EH (cell line): ENCODE measurements at places on chromosomes 16 and 17.

DNA sequence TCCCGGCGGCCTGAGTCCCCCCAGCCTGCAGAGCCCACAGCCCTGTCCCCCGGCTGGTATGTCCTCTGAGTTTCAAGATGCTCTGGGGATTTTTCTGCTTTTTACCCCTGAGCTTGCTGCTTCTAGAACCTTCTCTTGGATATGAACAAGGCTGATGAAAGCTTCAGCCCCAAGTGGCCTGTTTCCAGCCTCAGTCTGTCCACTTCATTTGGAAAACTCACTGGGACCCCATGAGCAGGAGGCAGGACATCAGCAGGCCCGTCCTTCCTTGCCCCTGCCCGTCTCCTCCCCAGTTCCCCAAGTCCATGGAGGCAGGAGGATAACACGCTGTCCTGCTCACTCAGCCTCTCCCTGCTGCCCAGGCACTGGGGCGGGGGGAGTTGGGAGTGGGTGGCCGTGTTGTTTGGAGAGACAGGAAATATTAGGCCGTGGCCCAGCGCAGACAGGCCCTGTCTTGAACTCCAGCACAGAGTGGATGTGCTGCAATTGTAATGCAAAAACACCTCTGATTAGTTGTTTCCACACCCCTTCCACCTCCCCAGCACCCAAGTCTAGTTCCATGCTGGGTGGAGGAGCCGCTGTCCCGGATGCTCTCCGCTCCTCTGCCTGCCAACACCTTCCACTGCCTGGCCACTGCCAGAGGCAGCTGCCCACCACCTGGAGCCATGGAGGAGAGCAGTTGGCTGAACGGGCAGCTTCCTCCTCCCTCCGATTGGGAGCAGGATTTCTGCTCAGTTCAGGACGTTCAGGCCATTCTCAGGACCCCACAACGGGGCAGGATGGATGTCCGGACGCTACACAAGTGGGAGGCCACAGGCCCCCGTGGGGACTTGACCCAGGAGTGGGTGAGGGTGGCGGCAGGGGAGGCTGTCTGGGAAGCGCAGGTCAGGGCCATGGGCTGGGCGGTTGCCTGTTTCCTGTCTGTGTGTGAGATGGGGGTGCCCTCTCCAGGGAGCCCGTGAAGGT lies 216.9 kb upstream of the GSE1 start:
- peak; percentile 39 for DNase-seq

GRCh38 chr16:70777496-70777895 lies 23.5 kb downstream of the VAC14 start:
- DNase-seq = no peak

GRCh38 chr17:1967213-1967612 lies 57.9 kb downstream of the RTN4RL1 start:
- DNase-seq = no peak

GRCh38 chr17:76384987-76385891 lies 830 bp downstream of the SPHK1 start:
- DNase-seq = peak; percentile 81

GRCh38 chr16:72536723-72537435 lies 364.9 kb upstream of the PMFBP1 start:
- DNase-seq = peak; percentile 72

DNA sequence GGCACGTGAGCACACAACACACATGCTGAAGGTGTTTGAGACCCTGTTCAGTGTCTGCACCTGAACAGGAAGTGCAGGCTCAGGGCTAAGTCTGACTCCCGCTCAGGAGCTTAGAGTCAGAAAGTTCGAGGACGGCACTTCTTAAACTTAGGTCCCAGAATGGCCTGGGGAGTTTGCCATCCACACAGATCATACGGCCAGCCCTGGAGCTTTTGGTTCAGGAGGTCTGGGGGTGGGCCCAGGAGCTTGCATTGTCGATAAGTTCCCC lies 4.0 kb upstream of the CAMKK1 start:
- no peak for DNase-seq

DNA sequence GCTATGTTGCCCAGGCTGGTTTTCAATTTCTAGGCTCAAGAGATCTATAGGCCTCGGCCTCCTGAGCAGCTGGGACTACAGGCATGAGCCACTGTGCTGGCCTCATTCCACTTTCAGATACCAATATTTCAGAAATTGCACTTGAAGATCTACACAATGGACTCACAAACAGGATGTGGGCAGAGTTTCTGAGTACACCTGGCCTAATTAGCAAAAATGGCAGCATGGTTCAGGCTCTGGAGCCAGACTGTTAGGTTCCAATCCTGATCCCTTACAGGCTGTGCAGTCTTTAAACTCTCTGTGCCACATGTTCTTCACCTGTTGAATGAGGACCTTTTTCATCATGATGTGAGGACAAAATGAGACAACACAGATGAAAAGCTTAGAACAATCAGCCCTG lies 32.2 kb downstream of the RNF157 start:
- no peak for DNase-seq

DNA sequence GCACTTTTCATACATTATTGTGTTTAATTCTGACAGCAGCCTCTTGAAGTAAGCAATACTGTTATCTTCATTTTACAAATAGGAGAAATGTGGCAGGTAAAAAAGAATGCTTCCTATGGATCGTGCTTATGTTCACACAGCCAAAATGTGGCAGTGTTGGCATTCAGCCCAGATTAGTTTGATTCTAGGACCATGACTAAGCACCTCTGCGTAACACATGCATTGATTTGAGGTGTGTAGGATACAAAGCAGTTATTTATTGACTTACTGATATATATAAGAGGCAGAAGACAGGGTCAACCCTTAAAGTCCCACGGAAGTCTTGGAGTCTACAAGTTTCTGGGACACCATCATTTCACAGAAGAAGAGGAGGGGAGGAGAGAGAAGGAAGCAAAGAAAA lies 1144.4 kb upstream of the GOT2 start:
- peak; percentile 21 for DNase-seq

- DNase-seq = peak; percentile 61
Observed at GRCh38 chr16:80023865-80024264, 423.3 kb upstream of the MAF start.

- DNase-seq = no peak
Observed at GRCh38 chr17:11638700-11639265, 40.5 kb downstream of the DNAH9 start.

GRCh38 chr17:69962436-69962995 lies 112.5 kb upstream of the KCNJ16 start:
- DNase-seq = no peak

GRCh38 chr16:8600144-8600775 lies 9.9 kb upstream of the TMEM114 start:
- no peak for DNase-seq

GRCh38 chr16:67226295-67226803 lies 581 bp upstream of the TMEM208 start:
- DNase-seq = no peak

DNA sequence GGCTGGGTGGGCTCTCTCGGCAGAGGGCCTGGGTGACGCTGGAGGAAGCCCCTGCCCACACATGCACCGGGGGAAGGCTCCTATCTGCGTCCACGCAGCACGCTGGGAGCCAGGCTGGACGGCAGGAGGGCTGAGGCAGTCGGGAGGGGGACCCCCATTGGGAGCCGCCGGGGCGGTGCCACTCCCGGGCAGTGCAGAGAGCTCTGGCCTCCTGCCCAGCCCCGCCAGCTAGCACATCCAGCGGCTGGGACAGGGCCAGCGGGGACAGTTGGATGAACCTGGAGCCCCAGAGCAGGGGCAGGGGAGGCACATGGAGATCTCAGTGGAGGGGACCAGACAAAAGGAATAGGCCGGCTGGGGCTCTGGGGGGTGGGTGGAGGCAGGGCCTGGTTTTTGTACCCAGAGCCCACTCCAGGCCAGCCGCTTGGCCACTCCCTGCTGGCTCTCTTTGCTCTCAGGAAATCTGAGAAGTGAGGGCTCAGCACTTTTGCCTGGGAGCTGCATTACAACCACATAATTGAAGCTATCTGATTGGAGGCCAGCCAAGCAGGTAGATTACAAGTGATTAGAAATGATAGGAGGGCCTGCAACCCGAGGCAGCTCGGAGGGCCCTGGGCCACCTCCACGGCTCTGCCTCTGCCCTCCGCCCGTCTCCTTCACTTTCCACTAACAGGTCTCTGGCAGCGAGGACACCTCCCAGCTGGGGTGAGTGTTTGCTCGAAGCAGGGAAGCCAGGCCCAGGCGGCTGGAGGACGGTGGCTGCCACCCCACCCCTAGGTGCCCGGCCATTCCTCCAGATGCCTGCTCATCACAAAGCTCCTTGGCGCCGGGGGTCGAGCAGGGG lies 40.1 kb downstream of the ENGASE start:
- DNase-seq = peak; percentile 4

DNA sequence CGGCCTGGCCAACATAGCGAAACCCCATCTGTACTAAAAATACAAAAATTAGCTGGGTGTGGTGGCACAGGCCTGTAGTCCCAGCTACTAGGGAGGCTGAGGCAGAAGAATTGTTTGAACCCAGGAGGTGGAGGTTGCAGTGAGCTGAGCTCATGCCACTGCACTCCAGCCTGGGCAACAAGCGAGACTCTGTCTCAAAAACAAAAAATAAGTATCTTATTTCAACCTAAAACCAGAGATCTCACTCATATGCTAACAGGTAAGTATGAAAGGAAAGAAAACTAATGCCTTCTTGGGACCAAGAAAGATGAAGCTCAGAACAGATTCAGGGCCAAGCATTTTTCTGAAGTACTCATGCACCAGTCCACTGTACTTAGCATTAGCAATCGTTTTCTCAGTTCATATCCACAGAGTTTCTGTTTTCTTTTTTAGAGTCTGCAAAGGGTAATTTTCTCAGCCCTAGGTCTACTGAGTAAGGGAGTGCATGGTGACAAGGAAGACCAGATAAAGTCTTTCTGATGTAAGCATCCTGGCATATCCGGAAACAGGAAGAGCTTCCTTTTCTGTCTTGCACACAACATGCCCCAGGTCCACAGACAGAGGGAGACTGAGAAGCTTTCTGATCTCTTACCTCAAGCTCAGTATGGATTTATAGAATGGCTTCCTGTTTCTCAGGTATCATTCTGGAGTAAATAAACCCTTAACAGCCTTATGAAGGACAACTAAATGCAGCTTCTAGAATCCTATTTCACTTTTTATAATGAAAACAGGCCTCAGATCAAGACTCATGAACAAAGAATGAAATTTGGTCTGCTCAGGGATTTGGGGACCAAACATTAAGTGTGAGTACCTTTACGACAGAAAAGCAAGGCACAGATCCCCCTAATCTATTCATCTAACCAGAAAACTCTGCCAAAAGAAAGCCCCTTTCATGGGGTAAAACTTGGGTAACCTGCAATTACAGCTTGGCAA lies 38.7 kb upstream of the FOXJ1 start:
- peak; percentile 36 for DNase-seq

DNA sequence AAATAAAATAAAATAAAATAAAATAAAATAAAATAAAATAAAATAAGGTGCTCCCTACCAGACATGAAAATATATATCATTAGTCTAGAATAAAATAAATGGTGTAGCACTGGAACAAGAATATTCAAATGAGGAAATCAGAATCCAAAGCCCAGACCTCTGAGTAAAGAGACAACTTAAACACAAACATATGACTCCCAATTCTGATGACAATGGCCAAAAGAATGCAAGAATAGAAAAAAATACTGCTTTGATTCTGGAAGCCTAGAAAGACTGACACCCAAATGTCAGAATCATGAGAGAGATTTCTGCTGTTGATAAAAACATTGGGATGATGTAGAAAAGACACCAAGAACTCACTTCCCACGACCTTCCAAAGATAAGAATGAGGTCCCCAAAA lies 27.9 kb downstream of the MYOCD start:
- DNase-seq = peak; percentile 79

GRCh38 chr17:46868689-46869187 lies 17.4 kb downstream of the WNT9B start:
- DNase-seq = peak; percentile 18

GRCh38 chr16:80887062-80887461 lies 82.7 kb upstream of the CDYL2 start:
- DNase-seq = no peak

DNA sequence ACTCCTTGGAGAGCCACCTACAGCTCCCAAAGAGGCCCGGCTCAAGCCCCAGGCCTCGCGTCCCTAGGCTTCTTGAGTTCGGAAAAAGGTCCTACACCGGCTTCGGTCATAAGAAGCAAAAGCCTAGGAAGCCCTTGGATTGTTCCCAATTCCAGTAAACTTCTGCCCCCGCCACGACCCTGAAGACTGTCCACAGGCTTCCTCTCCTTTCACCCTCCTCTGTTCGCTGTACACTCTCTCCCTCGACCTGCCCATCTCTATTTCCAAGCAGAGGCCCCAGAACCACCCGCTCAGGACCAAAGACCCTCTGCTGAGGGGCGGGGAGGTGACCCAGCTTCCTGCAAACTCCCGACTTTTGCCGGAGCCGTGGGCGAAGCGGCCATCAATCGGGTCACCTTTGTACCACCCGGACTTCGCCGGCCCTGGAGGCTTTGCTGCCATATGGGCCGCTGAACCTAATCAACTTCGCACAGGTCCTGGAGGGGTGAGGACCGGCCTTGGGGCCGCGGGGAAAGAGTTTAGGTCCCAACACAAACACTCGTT lies 2.7 kb downstream of the HOXB2 start:
- DNase-seq = peak; percentile 50

DNA sequence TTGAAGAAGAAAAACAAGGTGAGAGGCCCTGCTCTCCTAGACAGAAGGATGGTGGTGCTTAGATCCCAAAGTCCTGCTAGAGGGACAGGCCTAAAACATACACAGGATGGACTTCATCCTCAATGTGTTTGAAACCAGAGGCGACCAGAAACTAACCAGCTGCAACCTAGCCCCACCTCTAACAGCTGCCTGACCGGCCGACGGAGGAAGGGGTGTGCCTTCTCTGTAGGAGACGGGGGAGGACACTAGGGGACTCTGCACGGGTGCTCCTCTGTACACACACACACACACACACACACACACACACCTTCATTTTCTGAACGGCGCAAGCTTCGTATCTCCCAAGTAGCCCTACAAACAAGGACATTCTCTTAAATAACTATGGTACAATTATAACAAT lies 24.3 kb upstream of the PITPNM3 start:
- DNase-seq = no peak

- DNase-seq = no peak
Observed at GRCh38 chr16:72240466-72240865, 68.5 kb upstream of the PMFBP1 start.

DNA sequence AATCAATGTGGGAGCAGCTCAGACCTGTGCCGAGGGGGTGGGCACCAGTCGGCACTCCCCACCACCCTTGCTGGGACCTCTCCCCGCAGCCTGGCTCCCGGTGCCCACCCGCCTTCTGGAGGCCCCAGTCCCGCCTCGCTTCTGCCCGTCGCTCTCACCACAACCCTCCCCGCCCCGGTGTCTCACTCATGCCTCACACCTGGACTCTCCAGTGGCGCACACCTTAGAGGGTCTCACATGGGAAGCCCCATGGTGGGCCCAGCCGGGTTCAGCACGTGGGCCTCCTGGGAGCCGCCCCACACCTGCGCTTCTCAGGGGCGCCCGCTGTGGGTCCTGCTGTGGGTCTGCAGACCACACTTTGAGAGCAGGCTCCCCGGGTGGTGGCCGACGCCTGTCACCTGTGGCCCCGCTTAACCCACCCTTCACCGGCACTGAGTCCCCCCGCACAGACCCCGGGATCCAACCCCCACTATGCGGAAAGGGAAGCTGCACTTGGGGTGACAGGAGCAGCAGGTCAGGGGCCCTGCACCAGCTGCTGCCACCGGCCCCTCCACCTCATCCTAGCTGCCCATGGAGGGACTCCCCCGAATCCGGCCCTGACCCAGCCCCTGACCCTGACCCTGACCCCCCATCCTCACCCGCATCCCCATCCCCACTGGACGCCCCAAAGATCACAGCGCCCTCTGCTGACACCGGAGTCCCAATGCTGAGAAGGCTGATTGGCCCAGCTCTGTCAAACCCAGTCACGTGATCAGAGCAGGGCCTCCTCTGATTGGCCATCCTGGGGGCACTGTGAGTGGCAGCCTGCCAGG lies 27.4 kb upstream of the SLC38A10 start:
- DNase-seq = peak; percentile 22

GRCh38 chr17:16269658-16270057 lies 52.6 kb downstream of the PIGL start:
- DNase-seq = peak; percentile 78
